Neural progenitor cell (in vitro differentiated cells): ENCODE measurements at places on chromosomes 6 and 20. TPM values are rescaled to one million over a fixed set of nuclear protein-coding genes. Genes with fewer than 3 reads are reported as not detected.

RIPOR3 gene
- 1.2 and 3.7 TPM in 2 replicates for total RNA-seq

APOBEC2 gene
- total RNA-seq, result 0.46 TPM in 1 of 2 replicates, not detected in the other

DNA sequence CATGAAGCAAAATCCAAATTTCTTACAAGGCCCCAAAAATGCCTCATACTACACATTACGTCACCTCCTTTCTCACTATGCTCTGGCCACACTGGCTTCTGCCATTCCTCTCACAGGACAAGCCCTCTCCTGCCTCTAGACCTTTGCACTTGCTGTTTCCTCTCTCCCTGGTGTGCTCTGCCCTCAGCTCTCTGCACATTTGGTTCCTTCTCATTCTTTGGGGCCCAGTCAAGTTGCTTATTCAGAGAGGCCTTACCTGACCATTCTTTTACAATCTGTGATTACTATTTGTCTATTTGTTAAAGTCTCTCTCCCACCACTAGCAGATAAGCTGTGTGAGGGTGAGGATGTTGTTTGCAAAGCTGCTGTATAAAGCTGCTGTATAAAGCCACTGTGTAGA lies 15.4 kb upstream of the GSTA4 start:
- no peak for DNase-seq

DNA sequence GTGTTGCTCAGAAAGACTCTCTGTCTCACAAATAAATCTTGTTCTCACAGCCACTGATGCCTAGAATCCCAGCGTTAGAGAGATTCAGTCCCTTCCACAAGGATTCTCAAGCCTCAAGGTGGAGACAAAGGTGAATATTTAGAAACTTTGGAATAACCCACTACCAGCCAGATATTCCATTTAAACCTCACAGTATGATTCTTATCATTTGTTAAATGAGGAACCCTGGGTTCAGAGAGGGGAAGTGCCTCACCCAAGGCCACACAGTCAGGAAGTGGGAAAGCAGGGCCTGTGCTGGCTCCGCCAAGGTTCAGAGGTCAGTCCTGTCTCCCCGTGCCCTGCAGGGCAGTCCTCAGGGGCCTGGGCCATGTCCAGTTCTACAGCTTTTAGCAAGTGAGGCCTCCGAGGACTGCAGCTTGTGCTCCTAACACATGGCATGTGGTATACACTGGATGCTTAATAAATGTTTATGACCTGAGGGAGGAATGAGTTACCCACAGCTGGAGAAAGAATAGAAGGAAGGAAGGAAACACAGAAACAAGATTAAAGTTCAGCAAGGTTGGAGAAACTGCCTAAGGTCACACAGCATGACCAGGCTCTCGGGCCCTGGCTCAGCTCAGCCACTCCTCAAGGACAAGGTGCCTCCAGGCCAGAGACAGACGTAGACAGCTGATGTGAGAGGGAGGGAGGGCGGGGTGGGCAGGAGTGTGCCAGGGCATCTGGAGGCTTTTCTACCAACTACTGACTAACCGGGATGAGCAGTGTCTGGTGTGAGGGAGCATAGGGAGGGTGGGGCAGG lies 3.9 kb upstream of the TGM2 start:
- DNase-seq, result no peak

GRCh38 chr6:22124756-22125155 lies 172.1 kb downstream of the PRL start:
- DNase-seq, result no peak

SAPCD1 gene
- total RNA-seq, result 10.1 and 11.9 TPM in 2 replicates

TNFRSF6B gene
- 0.25 TPM in 1 of 2 replicates, not detected in the other for total RNA-seq

GRCh38 chr6:109916759-109917158 lies 61.4 kb upstream of the GPR6 start:
- no peak for DNase-seq

DNA sequence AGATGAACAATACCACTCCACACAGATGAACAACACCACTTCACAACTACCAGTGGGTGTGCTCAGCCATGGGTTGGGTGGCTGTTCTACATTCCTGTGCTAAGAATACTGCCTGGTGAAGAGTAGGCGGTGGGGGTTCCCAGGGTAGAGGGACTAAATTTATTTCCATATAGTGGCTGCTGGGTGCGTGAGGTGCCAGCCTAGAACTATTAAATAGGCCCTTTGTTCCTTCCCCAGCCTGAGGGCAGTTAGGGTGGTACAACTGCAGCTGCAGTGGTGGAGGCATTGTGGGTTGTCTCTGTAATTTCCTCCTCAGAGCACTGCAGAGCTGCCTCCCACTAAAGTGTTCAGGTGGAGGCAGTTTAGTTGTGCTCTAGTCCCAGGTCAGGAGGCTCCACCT lies 618.4 kb downstream of the MMUT start:
- DNase-seq, result no peak

DNA sequence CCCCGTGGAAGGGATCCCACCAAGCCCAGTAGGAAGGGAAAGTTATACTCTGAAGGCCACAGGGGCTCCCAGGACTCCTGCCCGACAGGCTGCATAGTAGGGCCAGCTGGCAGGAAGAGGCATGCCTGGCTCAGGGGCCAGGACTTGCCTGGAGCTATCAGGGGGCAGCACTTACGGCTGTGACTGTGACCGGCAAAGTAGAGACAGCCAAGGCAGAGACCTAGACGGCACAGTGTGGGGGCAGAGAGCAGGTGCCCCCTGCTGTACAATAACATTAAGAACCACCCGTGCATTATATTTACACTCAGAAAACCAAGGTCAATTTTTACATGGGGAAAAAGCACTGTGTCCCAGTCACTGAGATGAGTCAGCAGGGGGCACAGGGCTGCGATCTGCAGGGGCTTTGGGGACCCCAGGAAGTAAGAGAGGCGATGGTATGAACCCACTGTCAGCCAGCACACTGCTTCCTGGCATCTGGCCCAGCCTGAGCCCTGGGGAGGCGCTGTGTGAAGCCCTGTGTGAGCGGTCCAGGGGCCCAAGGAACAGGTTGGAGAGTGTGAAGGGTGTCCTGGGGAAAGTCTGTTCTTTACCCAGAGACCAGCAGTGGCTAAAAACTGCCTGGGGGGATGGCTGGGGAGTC lies 9.9 kb downstream of the CCDC167 start:
- DNase-seq, result no peak

DNA sequence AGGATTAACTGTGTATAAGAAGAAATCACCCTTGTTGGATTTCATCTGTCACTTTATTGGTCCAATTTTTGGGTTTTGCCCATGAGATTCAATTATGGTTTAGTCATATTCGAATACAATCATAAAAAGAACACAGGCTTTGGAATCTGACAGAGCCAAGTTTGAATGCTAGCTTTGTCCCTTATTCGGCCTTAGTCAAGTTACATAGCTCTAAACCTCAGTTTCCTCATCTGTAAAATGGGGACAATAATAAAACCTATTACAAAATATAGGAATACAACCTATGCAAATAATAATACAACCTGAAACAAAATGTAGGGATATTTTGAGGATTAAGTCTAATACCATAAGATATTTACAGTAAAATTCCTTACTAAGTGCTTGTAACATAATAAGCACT lies 57.7 kb downstream of the PRPH2 start:
- no peak for DNase-seq

DNA sequence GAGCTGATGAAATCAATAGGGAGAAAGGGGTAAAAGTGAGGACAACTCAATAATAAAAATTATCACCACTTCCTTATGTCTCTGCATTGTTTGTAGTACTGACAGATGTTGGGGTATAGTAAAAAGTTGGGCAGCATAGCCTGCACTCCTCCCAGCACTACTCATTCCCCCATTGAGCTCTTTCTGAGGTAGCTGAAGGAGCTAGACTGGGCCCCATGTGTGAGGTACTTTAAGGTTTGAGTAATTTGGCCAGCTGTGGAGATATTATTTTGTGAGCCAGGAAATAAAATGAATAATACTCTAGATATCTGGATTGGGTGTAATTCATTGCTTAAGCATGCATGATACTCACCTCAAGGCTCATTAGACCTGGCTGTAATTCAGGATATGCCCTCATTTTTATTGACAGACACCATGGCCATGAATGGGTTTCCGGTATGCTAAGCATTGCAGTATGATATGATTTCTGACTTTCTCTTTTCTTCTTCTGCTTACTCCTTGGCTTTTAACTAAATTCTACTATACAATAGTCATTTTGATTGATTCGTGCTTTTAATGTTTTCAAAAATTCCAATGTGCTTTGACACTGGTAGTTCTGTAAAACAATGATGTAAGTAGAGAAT lies 283.9 kb upstream of the RIMS1 start:
- DNase-seq, result no peak

LRRC1 gene
- 12.2 and 14.0 TPM in 2 replicates for total RNA-seq

C20orf202 gene
- not detected in 2 replicates for total RNA-seq

SCGN gene
- not detected in 2 replicates for total RNA-seq

GRCh38 chr6:116359131-116359530 lies 11.6 kb upstream of the DSE start:
- DNase-seq, result no peak
